ENCODE measurements at places on chromosomes 2 and 18. TPM values are rescaled to one million over a fixed set of nuclear protein-coding genes. Genes with fewer than 3 reads are reported as not detected.
A peak's percentile ranks its signal among the peaks of the same experiment; 100 is the strongest.

IL37 gene
- total RNA-seq = not detected

SPR gene
- 23.6 TPM for total RNA-seq

- H3K27me3 ChIP-seq = no peaks in the 10 kb centered on the region
- H3K4me1 ChIP-seq = no peaks in the 10 kb centered on the region
- DNase-seq = no peak
- H3K36me3 ChIP-seq = no peaks in the 10 kb centered on the region
These were observed 119.8 kb downstream of the LDLRAD4 start for GRCh38 chr18:13338318-13338717.

DNA sequence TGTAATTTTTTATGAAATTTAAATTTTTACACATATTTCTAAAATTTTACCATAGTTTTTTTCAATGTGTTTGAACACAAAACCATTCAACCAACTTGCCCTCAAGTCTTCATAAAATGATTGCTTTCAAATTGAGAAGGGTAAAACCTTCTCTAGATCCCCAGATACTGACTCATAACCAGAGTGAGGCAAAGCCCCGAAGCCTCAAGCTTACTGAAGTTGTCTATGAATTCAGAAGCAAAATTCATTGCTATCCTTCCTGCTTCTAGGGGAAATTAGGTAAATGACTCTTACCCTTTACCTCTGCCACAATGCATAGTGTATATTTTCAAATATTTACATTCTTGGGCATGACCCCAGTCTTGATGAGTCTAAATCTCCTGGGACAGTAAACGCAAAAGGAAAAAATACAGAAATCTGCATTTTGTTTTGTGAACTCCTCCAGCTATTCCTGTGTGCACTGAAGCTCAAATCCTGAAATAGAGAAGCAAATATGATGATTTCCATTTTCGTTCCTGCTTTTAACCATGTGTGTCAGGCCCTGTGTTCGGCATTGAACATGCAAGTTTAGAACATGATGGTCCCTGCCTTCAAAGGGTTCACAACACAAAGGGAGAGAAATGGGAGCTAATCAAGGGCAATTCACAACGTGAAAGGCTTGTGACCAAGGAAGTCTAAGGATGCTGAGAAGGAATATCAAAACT lies 246.3 kb downstream of the SUCLG1 start:
- DNase-seq = no peak
- no peaks in the 10 kb centered on the region for H3K4me1 ChIP-seq
- no peaks in the 10 kb centered on the region for H3K27me3 ChIP-seq
- no peak overlapping the region for H3K4me3 ChIP-seq

DNA sequence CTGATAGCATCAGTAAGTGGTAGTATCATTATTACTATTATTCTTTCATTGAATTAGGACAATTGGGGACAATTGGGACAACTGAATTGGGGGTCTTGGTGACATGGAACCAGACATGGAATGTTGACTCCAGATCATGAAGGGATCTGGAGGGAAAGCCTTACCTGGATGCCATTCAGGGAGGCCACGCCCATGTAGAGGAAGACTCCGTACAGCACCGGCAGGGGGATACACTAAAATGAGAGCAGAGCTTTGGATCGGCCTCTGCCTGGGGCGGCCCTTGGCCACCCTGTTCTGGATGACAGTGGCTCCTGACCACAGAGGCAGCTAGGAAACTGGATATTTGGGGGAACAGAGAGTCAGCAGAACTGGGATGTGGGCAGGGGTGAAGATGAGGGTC lies 29.2 kb downstream of the MTHFD2 start:
- H3K27me3 ChIP-seq = no peaks in the 10 kb centered on the region
- no peaks in the 10 kb centered on the region for H3K36me3 ChIP-seq
- no peak overlapping the region for H3K4me3 ChIP-seq
- no peak overlapping the region for H3K27ac ChIP-seq
- no peak for DNase-seq

- H3K36me3 ChIP-seq = no peaks in the 10 kb centered on the region
- no peaks in the 10 kb centered on the region for H3K4me1 ChIP-seq
- no peak overlapping the region for H3K27ac ChIP-seq
- no peaks in the 10 kb centered on the region for H3K27me3 ChIP-seq
These were observed 67.3 kb upstream of the SPOPL start for GRCh38 chr2:138433995-138434951.

- no peak for DNase-seq
- H3K27me3 ChIP-seq = no peaks in the 10 kb centered on the region
- H3K27ac ChIP-seq = no peak overlapping the region
- H3K4me3 ChIP-seq = no peak overlapping the region
- H3K36me3 ChIP-seq = no peaks in the 10 kb centered on the region
These were observed 153.2 kb upstream of the MYT1L start for GRCh38 chr2:2484301-2484700.

- peak; percentile 41 for DNase-seq
- no peaks in the 10 kb centered on the region for H3K4me1 ChIP-seq
- no peak overlapping the region for H3K4me3 ChIP-seq
- H3K27ac ChIP-seq = no peak overlapping the region
- H3K27me3 ChIP-seq = no peaks in the 10 kb centered on the region
These were observed 356.4 kb downstream of the SLC4A3 start for GRCh38 chr2:219983836-219984235.

Data from astrocyte (in vitro differentiated cells and primary cell).